Stimulated activated CD4-positive, alpha-beta T cell treated with anti-CD3 and anti-CD28 coated beads, Interleukin-1b, Interleukin-23, amount 100 ng/mL, for 24 hours (primary cell): ENCODE measurements at places on chromosomes 11 and 22.

DNA sequence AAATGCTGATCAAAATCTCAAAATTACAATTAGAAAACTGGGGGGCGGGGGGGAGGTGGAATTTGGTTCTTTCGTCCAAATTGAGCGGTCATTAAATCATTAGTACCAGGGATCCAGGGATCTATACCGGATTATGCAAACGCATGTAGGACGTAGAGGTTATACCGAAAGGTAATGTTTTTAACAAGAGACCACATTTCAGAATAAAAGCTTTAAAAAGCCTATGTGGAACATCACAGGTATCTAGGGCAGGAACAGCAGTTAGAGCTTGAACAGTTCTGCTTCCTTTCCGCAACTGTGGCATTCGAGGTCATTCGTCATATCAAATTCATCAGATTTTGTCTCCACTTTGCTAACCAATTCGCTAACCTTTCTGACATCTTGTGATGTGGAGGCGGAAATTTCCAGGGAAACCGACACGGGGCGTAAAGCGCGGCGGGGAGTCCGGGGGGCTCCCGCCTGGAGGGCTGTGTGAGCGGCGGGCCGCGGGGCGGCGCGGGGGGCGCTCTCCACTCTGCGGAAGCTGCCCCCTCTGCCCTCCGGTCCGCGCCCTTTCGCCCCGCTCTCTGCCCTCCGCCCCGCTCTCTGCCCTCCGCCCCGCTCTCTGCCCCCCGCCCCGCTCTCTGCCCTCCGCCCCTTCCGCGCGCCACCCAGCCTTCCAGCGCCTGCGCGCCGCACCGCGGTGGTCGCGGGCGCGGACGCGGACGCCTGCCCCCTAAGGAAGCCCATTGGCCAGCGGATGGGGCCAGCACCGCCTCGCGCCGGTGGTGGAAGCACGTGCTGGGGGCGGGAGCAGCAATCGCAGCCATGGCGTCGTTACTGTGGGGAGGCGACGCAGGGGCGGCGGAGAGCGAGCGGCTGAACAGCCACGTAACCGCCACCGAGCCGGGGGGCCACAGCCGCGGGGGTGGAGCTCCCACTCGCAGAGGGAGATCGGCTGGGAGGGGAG, at the start of gene DDX25:
Gene DDX25, plus strand, starts transcription at position 798 of the 949 bp plus-strand sequence. Its CDS starts 10 bp downstream, at position 808.
- DNase-seq, result no peak

GRCh38 chr22:33707581-33707980, 212.7 kb downstream of the LARGE1 start:
- DNase-seq, result no peak

DNA sequence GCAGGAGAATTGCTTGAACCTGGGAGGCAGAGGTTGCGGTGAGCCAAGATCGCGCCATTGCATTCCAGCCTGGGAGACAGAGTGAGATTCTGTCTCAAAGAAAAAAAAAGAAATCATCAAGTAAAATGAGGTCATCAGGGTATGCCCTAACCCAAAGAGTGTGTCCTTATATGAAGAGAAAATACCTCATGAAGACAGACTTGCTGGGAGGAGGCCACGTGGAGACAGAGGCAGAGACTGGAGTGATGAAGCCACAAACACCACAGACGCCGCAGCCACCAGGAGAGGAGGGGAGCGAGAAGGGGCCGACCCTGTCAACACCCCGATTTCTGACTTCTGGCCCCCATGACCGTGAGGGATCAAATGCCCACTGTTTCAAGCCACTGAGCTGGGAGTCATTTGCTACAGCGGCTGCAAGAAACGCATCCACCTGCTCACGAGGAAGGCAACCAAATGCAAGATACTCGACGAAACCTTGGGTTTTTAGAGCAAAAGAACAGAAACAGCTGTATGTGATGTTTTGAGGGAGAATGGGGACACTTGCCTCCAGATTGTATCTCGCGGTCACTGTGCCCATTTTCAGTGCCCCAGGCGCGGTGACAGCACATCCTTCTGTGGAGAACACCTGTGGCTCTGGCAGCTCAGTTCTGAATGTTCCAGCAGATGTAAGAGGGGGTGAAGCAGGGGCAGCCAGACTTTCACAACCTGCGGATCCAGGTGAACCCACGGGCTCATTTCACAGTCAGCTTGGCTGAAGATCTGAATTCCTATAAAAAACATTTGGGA, 1317.2 kb downstream of the TBC1D22A start:
- DNase-seq, result no peak

- DNase-seq, result no peak
Measured at GRCh38 chr11:130522284-130522961, 74.0 kb downstream of the ADAMTS15 start.

DNA sequence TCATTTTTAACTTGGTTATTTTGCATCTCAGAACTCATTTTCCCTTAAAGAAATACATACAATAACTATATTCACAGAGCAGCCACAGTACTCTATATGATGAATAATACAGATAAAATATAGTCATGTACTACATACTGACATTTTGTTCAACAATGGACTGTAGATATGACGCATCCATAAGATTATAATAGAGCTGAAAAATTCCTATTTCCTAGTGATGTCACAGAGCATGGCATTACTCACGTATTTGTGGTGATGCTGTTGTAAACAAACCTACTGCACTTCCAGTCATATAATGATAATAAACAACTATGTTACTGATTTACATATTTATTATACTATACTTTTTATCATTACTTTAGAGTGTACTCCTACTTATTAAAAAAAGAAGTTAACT, 38.7 kb downstream of the NARS2 start:
- DNase-seq, result no peak

DNA sequence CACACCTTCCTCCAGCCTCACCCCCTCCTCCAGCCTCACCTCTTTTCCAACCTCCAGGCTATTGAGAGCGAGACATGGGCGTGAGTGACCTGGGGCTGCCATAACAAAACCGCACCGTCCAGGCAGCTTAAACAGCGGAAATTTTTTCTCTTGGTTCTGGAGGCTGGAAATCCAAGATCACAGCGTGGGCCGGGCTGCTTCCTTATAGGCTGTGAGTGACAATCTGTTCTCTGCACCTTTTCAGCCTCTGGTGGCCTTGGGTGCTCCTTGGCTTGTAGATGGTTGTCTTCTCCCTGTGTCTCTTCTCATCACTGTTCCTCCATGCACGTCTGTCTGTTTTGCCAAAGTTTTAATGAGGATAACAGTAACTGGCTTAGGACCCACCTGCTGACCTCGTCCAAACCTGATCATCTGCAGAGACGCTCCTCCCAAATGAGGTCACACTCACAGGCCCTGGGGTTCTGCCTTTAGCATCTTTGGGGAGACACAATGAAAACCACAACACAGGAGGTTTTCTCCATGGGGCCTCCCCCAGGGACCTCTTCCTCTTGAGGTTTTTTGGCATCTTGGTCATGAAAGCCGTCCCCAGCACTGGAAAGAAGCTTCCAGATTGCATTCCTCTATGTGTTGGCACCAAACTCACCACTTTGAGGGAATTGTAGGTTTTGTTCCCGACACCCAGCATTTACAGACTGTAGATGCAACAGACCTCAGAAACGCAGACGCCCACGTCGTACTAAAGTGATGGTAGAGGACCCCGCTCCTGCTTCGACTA, 878.1 kb downstream of the BRD1 start:
- no peak for DNase-seq

DNA sequence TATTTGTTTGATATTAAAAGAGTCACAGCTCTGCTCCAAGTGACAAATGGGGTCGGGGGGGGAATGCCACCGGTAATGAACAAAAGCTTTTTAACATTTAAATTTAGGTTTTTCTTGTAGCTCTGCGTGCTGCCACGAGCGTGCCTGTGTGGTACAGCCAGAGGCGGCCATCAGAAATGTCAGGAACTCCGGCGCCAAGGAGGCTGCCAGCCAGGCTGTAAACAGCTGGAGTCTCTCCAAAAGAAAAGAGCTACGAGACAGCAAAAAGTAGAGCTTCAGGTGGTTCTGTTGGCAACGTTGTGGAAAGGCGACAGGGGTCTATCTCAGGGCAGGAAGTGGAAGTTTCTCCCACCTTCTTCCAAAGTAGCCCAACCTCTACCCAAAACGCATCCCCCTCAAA, 532.8 kb downstream of the OPCML start:
- DNase-seq, result no peak

GRCh38 chr11:108316061-108316460, 93.2 kb downstream of the ATM start:
- no peak for DNase-seq

GRCh38 chr11:2120359-2121100, 18.7 kb downstream of the IGF2 start:
- DNase-seq, result no peak

- DNase-seq, result no peak
Measured at GRCh38 chr22:47000888-47001287, 238.4 kb downstream of the TBC1D22A start.

GRCh38 chr11:2533587-2534133, 88.9 kb downstream of the KCNQ1 start:
- no peak for DNase-seq

GRCh38 chr11:111932611-111932950, 4.6 kb upstream of the DIXDC1 start:
- DNase-seq, result no peak

- DNase-seq, result no peak
Measured at GRCh38 chr22:32661296-32661695, 140.2 kb upstream of the TIMP3 start.

DNA sequence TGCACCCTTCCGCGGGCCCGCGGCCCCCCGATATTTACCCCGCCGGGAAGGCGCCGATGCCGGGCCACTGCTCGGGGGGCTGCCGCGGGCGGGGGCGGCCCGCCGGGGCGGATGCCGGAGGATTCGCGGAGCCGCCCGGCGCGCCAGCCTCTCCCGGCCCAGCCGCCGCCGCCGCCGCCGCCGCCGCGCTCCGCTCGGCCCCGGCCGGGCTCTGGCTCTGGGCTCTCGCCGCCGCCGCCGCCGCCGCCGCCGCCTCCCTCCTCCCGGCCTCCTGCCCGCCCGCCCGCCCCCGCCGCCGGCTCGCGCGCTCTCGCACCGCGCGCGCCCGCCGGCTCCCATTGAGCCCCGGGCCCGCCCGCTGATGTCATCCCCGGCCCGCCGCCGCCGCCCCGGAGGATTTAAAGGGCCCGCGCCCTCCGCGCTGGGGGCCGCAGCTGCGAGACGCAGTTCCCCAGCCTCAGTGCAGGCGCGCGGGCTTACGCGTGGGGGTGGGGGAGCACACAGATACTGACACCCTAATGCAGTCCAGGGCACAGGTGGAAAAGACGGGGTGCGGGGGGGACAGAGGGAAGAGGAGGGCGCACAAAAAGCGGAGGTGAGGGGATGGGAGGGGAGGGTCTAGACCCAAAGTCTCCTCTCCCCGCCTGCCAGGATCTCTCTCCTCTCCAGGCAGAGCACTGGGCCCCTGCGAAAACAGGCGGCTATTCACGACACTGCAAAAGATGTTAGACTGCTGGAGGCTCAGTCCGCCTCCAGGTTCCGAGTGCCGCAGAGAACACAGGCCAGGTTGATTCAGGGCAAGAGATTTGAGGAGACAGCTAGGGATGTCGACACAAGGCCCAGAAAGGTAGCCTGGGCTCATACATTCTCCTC, at the start of gene CSNK1E:
Gene CSNK1E, minus strand, starts transcription at position 312 of the 873 bp plus-strand sequence. CDS start 3,276 bp downstream, outside the sequence.
- DNase-seq, result peak; percentile 55

GRCh38 chr11:65925397-65925796, 6.2 kb downstream of the DRAP1 start:
- DNase-seq, result no peak

DNA sequence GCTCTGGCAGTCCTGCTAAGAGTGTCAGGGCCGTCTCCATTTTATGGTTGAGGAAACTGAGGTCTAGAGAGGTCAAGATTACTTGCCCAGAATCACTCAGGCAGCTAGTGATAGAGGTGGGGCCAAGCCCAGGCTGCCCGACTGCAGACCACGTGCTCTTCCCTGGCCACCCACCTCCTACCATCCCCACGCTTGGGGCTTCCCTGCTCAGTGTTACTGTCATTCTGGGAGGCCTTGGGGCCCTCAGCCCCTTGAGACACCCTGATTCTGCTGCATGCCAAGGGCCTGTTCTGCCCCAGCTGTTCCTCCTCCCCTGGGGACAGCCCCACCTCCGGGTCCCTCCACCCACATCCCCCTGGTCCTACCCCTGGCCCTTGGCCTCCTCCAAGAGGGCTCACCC, 17.2 kb upstream of the TAB1 start:
- DNase-seq, result no peak

- DNase-seq, result no peak
Measured at GRCh38 chr11:121110871-121111724, 10.1 kb downstream of the TECTA start.

GRCh38 chr22:23649071-23649501, 17.0 kb upstream of the DRICH1 start:
- no peak for DNase-seq

GRCh38 chr22:39444247-39444800, 12.5 kb upstream of the MGAT3 start:
- no peak for DNase-seq

- no peak for DNase-seq
Measured at GRCh38 chr11:102914238-102915043, 39.7 kb upstream of the MMP12 start.

- DNase-seq, result peak; percentile 90
Measured at GRCh38 chr11:111878849-111879636, at the start of the genes CFAP68 and FDXACB1. Gene CFAP68 (plus strand): TSS chr11:111879541. CDS start chr11:111879561, 20 bp downstream. Gene FDXACB1 (minus strand): TSS chr11:111879165. CDS start chr11:111879132, 33 bp downstream.

DNA sequence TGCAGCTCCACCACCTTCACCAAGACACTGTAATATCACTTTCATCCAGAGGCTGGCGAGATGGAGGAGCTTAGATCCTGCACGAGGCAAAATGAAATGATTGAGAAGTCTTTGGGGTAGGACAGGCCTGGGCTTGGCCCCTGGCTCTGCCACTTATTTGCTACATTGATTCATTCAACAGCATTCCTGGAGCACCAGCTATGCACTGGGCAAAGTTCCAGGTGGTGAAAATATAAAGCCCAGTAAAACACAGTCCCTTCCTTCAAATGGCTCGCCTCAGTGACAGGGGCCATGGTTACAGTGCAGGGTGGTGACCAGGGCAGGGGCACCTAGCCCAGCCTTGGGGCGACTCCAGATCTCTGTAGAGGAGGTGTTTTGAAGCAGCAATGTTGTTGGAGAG, 19.7 kb downstream of the ALX4 start:
- no peak for DNase-seq

- DNase-seq, result no peak
Measured at GRCh38 chr11:68990995-68991780, 10.4 kb upstream of the MRGPRD start.

DNA sequence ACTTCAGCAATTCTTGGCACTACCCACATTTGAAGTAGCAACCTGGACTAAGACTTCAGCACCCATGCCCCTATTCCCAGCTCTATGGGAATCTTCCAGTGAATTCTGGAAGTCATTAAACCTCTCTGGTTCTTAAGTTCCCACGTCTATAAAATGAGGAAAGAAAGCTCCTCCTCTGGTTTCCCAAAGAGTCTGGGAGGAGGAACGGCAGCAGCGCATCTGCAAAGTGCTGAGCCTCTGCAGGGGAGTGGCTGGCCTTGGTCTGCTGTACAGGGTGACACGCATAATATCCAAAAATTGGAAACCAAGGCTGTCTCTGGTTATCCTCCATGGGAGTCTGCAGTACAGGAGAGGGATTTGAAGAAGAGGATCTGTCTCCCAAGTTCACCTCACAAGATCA, 73.6 kb upstream of the TP53I11 start:
- DNase-seq, result no peak

DNA sequence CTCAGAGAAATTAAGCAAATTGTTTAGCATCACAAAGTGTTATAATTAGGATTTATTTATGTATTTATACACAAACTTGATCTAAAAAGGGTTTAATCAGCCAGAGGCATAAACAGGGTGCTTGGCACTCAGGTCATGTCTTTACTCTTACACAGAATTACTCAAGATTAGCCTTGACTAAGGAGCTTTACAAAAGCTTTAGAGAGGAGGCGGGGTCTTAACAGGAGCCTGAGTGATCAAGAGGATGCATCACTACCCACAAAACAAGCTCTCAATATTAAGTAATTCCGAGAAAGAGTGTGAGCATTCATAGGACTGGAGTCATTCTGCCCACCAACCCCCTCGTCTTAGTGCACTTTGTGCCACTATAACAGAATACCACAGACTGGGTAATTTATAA, 103.0 kb downstream of the SPATA19 start:
- no peak for DNase-seq
